ENCODE measurements at places on chromosomes 4 and X. TPM values are rescaled to one million over a fixed set of nuclear protein-coding genes. Genes with fewer than 3 reads are reported as not detected.

- no peak for DNase-seq
Measured at GRCh38 chr4:79576429-79576753, 168.4 kb upstream of the GK2 start.

DNA sequence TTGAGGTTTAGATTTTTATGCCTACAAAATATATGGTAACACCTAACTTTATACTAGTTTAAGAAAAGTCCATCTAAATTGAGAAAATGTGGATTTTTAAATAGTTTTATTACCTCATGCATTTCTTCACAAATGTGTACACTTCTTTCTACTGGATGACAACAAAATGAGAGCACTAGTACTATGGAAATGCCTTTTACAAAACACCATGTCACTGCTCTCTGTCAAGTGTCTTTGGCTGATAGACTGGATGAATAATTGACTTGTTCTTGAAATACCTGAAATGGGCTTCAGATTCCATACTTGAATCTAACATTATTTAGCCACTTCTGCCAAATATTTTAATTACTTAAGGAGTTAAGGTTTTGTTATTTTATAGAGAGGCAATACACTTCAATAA, 49.5 kb downstream of the AMELX start:
- no peak for DNase-seq

DNA sequence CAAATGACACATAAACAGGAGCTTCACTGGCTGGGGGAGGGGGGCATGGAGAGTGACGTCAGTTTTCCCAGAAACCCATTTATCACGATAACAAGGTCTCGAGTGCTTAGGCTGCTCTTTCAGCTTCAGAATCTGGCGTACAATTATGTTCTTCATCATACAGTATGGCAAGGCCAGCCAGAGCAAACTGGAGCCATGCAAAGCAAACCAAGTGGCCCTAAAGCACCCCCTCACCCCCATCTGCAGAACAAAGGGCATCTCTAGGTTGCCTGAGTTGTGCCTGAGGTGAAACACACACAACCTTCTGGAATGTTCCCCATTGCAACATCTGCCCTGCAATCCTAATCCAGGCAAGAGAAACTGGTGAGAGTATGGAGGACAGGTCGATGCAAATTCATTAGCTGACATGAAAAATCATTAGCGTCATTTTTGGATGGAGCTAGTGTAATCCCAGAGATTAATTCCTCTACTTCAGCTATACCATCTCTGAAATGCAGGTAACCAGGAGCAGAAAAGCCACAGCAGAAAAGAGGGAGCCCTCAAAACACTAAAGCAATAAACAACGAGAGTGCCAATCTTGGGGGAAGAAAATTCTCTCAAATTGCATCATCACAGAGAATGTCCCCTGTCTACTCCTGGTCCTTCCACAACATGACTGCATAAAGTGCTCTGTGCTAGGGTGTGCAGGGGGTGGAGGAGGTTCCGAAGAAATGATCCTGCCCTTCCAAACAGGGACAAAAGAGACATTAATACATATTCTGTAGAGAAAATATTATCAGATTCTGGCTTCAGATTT, 1.8 kb downstream of the SEPTIN6 start:
- DNase-seq = no peak

DNA sequence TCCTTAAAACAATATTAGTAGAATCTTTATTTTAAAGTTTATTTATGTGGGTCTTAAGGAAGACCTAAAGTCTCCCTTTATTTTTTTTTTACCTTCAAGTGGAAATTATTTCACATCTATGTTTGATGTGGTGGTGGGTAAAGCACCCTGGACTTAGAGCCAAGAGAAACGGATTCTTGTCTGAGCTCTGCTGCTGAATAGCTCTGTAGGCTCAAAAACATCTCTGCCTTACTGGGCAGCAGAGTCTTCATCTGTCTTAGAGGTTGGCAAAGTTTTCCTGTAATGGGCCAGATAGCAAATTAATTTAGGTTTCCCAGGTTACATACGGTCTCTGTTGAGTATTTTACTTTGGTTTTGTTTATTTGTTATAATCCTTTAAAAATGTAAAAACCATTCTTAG, 136.5 kb downstream of the CEP135 start:
- DNase-seq = no peak

The HTRA3 gene
- 44.3 TPM for total RNA-seq

The FGD1 gene
- 4.3 TPM for total RNA-seq

The RIPPLY1 gene
- total RNA-seq = not detected

Measured in ovary (tissue), 10 donors.